Stimulated activated naive CD8-positive, alpha-beta T cell treated with anti-CD3 and anti-CD28 coated beads, Interleukin-15, amount 100 ng/mL, for 72 hours (primary cell): ENCODE measurements at places on chromosomes 6 and 20.

DNA sequence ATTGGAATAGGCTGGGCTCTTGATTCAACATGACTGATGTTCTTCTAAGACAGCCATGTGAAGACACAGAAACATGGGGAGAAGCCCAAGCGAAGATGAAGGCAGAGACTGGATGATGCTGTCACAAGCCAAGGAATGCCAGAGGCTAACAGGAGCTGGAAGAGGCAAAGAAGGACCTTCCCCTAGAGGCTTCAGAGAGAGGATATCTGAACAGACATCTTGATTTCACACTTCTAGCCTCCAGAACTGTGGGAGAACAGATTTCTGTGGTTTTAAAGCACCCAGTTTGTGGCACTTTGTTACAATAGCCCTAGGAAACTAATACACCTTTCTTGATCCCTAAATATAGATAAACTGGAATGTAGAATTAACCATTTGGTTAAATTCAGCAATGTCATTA lies 127.0 kb downstream of the EDN1 start:
- DNase-seq: no peak

DNA sequence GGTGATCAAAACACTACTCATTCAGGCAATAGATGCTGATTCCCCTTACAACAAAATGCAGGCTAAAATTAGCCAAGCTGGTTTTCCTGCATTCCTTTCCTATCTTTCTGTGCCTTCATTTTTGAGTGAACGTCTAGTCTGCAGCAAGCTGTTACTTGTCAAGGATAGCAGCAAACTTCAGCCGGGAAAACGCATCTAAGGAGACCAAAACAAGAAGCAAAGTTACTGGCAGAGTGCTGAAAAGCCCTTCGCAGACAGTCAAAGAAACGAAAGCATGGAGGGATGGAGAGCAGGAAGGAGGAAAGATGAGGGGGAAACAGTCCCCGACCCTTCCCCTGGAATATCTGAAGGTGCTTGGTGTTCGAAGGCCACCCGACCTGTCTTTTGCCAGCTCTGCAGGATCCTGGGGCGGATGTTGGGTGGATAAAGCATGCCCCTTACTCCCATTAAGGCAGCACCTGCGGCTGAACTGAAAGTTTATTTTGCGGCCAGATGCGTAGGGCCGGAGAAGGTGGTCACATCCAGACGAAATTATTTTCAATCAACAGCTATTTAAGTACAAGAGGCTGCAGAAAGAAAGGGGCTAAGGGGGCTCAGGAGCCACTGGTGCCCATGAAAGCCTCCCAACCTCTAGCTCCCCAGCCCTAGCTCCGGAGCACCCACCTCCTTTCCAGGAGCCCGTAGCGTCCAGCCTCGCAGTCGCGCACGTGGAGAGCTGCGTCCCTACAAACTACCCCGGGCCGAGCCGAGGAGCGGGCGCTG lies 538 bp downstream of the FERMT1 start:
- DNase-seq: no peak

DNA sequence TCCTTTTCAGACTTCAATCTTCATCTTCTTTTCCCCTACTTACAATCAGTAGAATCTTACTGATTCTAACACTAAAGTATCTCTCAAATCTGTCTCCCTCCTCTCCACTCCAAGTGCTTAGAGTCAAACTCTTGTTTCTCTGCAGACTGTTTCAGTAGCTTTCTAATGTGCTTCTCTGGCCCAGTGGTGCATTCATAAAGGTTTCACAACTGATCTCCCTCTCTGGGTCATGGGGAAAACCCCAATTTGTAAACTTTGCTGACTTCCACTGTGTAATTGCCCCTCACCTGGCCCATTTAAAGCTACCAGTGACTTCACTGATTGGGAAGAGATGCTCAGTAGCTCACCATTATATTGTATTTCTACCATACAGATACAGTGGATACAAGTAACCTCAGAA lies 183.6 kb downstream of the FAXC start:
- no peak for DNase-seq

GRCh38 chr6:134707342-134708031 lies 242.4 kb downstream of the ALDH8A1 start:
- no peak for DNase-seq

- DNase-seq: no peak
Measured at GRCh38 chr6:40313582-40313981, 273.6 kb downstream of the LRFN2 start.

DNA sequence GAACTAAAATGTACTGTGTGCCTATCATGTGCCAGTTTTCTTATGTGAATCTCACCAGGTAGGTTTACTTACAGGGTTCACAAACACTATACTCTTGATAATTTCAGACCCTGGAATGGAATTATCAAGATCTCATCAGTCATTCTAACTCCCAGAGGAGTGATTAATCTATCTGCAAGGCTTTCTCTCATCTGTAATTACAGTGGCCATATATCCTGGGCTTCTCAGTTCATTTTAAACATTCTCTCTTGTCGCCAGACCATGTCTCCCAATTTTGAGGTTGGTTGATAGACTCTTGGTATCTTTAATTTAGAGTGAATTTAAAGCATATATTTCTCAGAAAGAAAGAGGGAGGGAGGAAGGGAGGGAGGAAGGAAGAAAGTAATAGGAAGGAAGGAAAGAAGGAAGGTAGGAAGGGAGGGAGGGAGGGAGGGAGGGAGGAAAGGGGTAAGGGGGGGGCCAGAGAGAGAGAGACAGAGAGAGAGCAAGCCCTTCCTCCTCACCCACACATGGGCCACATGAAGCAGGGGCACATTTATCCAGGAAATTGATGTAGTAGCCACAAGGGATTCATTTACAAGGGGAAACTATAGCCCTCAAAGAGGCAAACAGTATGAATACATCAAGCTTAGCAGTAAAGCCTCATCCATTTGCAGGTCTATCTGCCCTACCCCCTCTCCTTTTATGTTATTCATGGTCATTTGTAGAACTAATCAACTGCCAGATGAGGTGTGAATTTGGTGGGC lies 25.8 kb upstream of the NRSN1 start:
- no peak for DNase-seq

DNA sequence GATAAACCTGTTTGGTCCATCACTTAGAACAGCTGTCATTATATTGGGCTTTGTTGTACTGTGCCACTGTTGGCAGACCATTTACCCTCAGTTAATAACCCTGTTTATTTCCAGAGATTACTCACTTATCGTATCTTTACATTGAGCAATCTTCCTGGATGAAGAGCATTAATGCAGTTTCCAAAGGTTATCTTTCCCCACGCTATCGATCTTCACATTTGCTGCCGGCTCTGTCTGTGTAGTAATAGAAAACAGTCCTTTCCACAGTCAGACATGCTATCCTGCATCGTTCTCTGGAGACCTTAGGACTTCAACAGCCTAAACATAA lies 27.4 kb downstream of the GHRH start:
- DNase-seq: no peak

DNA sequence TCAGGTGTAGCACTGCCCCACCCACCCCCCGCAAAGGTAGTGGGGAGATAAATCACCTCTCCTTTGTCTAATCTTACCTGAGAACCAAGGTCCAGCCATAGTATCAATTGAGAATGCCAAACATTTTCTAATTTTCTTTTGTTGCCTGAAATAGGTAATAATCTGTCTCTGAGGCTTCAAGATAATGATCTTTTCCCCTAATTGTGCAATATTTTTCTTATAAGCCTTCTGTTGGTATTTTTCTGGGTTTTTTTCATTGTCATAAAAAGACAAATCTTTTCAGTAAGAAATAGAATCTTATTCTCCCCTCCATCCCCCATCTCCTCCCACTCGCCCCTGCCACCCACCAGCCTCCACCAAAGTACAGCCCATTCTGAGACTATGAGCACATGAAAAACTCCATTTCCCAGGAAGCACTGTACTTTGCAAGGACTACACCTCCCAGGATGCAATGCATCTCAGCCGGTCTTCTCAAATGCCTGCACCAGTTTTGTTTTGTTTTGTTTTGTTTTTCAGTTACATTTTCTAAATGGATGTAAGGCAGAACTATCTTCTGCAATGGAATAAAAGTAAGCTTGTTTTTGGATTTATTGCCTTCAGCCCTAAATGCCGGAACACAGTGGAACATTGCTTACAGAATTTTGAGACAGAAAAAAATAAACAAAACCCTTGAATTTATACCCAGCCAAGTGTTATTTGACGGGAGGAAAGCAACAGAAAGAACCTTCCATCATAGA lies 268.0 kb downstream of the TFAP2A start:
- DNase-seq: no peak

- no peak for DNase-seq
Measured at GRCh38 chr6:125354649-125355048, 52.9 kb upstream of the HDDC2 start.

GRCh38 chr20:44642203-44643153 lies 9.0 kb downstream of the ADA start:
- peak; percentile 26 for DNase-seq

- no peak for DNase-seq
Measured at GRCh38 chr20:58254890-58255289, 26.4 kb upstream of the ANKRD60 start.

DNA sequence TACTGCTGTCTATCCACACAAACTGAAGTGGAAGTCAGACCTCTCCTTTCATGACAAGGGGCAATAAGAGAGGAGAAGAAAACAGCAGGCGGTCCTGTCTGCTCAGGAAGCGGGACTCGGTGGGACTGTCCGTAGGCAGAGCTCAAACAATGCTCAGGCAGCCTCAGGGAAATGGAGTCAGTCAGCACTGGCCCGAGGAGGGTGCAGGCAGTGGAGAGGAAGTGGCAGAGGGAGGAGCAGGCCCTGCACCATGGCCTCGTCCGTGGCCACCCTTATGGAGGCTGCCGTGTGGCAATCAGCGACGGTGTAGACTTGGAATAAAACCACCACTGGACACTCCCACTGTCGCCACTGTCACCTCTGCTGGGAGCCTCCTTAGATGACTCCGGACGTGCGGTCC lies 19.6 kb downstream of the FOXC1 start:
- no peak for DNase-seq

DNA sequence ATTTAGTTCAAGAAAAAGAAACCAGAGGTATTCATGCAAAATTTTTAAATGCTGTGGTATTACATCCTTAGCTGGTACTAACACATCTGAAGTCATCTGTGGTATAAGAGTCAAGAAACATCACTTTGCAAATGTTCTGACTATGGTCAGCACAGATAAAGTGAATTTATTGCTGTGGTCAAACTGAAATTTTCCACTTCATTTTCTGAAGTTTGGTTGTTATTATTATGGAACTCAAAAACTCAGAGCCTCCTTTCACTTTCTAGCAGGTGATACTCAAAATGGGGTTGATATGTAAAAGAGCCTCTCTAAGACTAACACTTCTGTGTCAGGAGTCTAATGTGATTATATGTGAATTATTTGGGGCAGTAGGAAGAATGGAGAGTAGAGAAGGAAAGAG lies 257.8 kb downstream of the RNGTT start:
- DNase-seq: no peak

- DNase-seq: no peak
Measured at GRCh38 chr6:136324686-136325380, 35.2 kb upstream of the BCLAF1 start.

- DNase-seq: no peak
Measured at GRCh38 chr20:12276011-12276673, 358.4 kb downstream of the BTBD3 start.

- DNase-seq: no peak
Measured at GRCh38 chr6:28330041-28330440, 5.9 kb downstream of the ZSCAN31 start.

- DNase-seq: no peak
Measured at GRCh38 chr20:50911716-50912115, 19.5 kb downstream of the ADNP start.

GRCh38 chr6:143222801-143223231 lies 162.1 kb downstream of the AIG1 start:
- no peak for DNase-seq

GRCh38 chr6:150301846-150302519 lies 66.8 kb upstream of the IYD start:
- DNase-seq: no peak

DNA sequence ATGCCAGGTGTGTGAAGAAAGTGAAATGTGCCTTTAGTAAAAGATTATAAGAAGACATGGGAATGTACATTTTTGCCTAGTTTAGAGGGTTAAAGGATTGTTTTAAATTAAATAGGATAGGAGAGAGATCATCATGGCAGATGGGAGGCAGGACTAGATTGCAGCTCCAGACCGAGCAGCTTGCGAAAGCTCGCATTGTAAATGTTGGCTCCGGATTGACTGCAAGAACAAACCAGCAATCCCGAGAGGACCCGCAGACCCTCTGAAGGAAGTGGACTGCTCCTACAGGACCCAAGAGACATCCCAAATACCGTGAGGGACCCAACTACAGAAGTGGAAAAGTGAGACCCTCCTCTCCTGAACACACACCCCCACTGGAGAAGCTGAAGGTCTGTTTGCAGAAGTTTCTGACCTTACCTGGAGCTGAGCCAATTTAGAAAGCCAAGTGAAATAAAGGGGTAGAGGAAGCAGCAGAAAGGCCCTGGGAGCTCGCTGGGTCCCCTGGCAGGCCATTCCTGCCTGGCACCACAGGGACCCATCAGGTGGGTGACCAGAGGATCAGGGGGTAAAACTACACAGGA lies 30.0 kb upstream of the TPD52L1 start:
- DNase-seq: no peak

DNA sequence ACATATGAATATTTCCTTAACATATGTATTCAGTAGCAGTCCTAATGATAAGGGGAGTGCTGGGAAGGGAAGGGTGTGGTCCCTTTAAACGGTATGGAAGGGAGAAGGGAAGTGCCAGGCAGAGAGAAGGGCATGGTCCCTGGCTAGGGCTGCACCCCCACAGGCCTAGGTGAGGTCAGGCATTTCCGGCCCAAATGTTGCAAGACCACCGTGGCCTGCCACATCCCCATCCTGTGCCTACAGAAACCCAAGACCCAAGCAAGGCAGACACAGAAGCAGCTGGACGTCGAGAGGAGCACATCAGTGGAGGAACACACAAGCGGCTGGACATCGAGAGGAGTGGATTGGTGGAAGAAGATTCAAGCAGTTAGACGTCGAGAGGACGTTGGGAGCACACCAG lies 5.9 kb downstream of the RRAGD start:
- DNase-seq: no peak

DNA sequence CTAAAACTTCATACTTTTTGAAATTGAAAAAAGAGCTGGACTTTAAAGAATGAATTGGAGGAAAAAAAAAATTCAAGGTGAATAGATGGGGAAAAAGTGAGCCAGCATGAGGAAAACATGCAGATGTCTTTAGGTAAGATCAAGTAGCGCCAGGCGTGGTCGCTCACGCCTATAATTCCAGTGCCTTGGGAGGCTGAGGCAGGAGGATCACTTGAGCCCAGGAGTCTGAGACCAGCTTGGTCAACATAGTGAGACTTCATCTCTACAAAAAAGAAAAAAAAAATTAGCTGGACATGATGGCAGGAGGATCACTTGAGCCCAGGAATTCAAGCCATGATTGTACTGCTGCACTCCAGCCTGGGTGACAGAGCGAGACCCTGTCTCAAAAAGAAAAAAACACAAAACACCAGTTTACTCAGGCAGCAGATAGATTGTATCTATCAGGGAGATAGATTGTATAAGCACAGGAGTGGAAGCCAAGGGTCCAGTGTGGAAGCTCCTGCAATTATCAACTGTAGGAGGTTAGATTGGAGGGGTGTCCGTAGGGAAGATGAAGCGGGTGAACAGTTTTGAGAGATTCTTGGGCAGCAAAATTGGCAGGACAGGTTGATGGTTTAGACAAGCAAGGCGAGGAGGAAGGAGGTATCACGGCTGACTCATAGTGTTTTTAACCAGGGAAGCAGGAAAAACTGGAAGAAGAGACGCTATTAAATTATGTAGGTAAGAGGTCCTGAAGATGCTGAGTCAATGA lies 97.6 kb upstream of the ZNF217 start:
- no peak for DNase-seq

GRCh38 chr6:48736501-48737206 lies 625.7 kb upstream of the PTCHD4 start:
- DNase-seq: no peak

GRCh38 chr20:59425572-59425971 lies 125.2 kb downstream of the EDN3 start:
- DNase-seq: no peak

GRCh38 chr6:131657630-131658111 lies 20.6 kb downstream of the ENPP3 start:
- DNase-seq: no peak
